ENCODE measurements at places on chromosomes 2 and 18. TPM values are rescaled to one million over a fixed set of nuclear protein-coding genes. Genes with fewer than 3 reads are reported as not detected.

- no peak for DNase-seq
Observed at GRCh38 chr2:171320208-171320621, 113.6 kb downstream of the METTL8 start.

The KCNJ13 gene
- not detected for total RNA-seq

- DNase-seq, result no peak
Observed at GRCh38 chr18:23451491-23451890, 1.6 kb upstream of the RIOK3 start.

- DNase-seq, result peak; percentile 38
Observed at GRCh38 chr2:45029215-45029614, 20.0 kb upstream of the SIX2 start.

DNA sequence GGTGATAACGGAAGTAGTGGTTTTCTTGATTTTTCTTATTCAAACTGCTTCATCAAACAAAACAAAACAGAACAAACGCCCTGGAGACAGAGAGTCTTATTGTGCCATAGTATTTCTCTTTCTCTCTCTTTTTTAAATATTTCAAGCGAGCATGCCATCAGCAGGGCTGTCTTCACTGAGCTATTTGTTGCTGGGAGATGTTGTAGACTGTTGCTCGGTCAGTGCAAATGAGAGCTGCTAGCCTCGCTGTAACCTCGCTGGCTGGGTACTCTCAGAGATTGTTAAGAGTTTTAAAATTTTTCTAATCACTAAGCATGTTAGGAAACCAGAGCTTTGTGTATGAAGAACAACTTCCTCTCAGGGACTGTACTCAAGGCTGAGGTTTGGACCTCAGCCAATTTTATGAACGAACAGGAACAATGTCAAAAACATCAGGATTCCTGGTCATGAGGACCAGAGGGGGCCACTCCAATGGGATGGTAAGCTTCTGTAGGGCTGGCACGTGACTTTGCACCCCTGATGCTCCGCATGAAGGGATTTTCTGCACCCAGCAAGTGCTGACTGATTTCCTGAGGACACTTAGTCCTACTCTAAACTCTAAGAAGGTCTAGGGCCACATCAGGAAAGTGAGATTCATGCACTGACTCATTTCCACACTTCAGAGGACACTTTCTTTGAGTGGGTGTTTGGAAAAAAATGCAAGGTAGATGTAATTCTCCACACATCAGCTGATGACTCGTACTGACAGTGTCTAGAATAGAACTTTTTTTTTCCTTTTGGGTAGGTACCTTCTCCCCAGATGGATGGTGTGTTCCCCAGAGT lies 59.8 kb upstream of the IL1R1 start:
- peak; percentile 88 for DNase-seq

DNA sequence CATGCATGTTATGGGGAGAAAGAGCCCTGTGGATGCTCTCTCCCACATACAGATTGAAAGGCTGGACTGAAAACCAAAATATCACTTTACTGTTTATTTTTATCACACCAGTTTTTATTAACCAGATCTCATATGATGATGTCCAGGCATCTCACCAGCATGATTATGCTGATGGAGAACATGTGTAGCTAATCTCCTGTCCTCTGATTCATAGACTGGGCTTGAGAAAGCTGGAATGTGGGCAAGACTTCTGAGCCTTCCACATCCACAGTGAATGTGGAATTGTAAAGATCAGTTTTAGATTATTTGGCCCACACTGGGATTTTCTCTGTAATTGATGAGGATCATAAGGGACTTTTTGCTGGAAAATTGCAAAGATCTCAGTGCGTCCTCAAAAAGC lies 137.9 kb downstream of the ICOS start:
- peak; percentile 58 for DNase-seq

DNA sequence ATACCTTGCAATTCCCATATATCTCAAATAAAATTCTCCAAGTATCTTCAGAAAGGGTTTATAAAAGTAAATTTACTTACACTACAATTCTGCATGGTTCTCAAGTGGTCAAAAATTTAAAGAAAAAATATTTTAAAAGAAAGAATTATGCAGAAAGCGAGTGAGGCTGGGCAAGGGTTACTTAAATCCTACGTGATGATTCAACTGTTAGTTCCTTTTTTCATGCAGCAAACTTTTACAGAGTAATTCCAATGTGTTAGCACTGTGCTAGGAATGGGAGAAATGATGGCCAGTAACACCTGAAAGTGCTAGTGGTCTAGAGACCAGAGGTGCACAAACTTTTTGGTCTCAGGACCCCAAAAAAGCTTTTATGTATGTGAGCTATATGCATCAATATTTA lies 133.4 kb downstream of the ATAD2B start:
- no peak for DNase-seq

DNA sequence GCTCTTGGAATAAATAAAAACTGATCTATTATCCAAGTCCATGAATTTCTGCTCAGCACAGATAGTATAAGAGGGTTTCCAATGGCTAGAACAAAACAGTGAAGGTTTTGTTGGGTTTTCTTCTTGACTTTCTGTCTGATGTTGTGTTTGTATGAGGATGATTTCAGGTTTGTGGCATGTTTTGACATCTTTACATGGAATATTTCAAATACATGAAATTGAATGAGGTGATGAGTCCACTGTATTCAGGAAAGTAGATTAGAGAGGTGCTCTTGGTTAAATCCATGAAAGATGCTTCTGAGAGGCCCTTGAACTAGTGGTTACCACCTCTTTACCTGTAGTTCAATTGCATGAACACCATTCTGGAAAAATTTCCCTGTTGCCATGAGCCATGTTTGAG lies 84.3 kb downstream of the RAPGEF4 start:
- no peak for DNase-seq

DNA sequence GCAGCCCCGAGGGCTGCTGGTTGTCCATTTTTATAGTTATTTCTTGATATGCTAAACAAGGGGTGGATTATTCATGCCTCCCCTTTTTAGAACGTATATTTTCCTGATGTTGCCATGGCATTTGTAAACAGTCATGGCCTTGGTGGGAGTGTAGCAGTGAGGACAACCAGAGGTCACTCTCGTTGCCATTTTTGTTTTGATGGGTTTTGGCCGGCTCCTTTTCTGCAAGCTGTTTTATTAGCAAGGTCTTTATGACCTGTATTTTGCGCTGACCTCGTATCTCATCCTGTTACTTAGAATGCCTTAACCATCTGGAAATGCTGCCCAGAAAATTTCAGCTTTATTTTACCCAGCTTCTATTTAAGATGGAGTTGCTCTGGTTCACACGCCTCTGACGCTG lies 825.8 kb upstream of the CDH2 start:
- DNase-seq, result no peak

GRCh38 chr2:113070606-113070975 lies 2.8 kb downstream of the IL1F10 start:
- DNase-seq, result no peak

DNA sequence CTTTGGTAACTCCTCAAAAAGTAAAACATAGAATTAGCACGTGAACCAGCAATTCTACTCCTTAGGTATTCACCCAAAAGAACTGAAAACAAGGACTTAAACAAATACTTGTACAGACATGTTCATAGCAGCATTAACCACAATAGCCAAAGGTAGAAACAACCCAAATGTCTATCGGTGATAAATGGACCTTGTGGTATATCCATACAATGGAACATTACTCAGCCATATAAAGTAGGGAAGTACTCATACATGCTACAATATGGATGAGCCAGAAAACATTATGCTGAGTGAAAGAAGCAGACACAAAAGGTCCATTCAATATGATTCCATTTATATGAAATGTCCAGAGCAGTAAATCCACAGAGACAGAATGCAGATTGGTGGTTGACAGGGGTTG lies 182.8 kb downstream of the DNER start:
- DNase-seq, result no peak

DNA sequence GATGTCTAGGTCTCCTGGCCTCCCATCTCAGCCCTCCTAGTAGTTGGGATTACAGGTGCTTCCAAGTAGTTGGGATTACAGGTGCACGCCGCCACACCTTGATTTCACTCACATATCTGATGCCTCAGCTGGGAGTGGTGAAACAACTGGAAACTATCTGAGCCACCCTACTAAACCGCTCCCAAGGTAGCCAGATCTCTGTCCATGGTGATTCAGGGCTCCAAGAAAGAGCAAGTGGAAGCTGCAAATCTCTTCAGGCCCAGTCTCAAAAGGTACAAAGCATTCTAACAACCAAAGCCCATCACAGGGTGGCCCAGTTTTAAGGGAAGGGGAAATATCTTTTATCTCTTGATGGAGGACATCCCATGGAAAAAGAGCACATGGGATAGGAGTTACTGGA lies 19.0 kb downstream of the C1GALT1C1L start:
- no peak for DNase-seq

DNA sequence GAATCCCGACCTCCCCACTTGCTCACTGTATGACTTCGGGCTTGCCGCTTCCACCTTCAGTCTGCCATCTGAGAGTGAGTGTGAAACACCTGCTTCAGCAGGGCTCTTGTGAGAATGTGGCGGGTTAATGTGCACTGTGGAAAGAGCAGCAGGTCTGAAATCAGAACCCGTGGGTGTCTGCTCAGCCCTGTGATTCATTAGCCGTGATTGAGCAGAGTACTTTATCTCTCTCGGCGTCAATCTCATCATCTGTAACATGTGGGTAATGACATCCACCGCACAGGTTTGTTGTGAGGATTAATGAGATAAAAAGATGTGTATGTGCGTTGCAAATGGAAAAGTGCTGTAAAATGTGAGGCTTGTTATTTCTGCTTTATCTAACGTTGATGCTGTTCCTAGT lies 128.6 kb downstream of the LRATD1 start:
- no peak for DNase-seq

DNA sequence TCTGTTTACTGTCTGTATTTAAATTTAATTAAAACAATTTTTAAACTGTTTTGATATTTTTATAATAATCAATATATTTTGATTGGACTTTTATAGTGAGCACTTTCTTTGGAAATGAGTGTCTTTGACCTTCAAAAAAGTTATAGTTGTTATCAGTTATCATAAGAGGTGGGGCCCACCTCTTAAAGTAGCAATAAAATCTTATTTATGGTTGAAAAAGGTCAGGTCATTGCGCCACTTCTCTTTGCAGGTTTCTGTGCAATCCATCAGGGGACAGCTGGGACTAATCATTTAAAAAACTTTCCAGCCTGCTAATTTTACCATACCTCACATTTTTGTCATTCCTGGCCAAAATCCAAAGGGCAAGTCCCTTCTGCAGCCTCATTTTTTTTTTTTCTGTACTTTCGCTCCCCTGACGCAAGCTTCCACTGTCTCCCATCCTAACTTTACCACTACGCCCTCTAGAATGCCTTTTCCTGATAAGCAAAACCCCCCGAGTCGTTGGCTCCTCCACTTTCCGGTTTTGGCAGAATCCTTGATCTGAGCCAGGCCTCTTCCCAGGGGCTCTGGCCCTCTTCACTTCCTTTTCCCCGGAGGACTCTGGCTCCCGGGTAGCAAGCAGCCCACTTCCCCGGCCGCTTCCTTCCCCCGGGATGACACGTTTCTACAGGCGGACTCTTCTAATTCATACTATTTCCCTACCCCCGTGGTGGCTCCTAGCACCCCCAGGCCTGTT lies 1.1 kb upstream of the SEH1L start:
- peak; percentile 79 for DNase-seq

DNA sequence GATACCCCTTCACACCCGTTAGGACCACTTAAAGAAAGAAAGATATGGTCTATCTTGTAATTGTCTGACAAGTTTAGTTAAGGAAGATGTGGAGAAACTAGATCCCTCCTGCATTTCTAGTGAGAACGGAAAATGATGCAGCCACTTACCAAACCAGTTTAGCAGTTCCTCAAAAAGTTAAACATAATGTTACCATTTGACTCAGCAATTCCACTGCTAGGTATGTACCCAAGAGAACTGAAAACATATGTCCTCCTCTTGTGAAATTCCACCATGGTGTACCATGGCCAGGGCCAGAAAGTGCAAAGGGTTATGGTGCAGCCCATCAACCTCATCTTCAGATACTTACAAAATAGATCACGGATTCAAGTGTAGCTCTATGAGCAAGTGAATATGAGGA lies 79.0 kb upstream of the ID2 start:
- DNase-seq, result no peak

The KCNJ3 gene
- not detected for total RNA-seq

GRCh38 chr18:70973626-70974025 lies 684.8 kb downstream of the SOCS6 start:
- DNase-seq, result no peak

DNA sequence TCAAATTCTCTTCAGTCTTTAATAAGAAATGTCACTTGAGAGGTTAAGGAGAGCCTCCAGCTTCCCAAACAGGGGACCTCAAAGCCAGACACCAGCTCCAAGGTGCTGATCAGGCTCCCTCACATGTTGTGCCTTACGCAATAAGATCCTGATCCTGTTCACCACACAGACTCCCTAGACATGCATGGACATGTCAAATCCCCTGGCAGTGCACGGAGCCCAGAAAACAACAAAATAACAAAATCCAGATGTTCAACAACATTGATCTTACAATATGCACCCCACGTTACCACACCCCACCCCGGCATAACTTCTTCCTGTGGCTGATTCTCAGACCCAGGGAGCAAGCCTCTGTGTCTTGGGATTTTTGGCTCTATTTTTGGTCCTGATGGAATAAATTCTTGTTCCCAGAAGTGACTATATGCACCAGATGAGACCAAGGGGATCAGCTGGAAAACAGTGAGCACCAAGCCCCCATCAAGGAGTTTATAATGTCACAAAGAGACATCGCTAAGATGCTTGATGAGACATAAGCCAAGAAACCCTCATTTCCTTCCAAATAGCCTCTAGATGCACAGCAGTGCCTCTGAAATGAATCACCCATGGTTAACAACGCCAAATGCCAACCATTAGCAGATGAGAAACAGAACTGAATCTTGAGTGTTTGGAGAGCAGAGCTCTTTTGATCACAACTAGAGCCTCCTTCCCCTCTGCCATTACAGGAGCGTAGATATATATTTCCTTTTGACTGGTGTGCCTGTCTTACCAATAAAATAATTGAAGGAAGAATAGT lies 198.2 kb downstream of the PRKCE start:
- peak; percentile 77 for DNase-seq

GRCh38 chr2:156338578-156338977 lies 6.1 kb upstream of the NR4A2 start:
- no peak for DNase-seq

GRCh38 chr2:195108182-195108581 lies 548.8 kb upstream of the SLC39A10 start:
- no peak for DNase-seq

The GLI2 gene
- total RNA-seq, result 3.3 TPM

The TRIM43 gene
- total RNA-seq, result not detected

DNA sequence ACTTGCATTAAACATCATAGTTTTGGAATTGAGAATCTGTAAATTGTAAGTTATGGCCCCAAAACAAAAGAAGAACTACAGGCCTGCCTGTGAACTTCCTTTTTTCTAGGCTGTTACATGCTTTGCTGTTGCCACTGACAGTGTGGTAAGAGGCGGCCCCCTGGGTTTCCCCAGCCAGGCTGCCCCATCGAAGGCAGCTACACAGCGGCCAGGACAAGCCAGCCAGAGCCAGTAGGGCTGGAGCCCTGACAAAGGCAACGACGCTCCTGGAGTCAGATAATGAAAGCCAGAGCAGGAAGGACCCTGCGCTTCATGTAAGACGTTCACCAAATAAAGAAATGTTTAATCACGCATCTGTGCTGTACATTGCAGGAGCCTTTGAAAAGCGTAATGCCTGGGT lies 55.0 kb downstream of the ANKRD44 start:
- peak; percentile 58 for DNase-seq

- no peak for DNase-seq
Observed at GRCh38 chr2:72138011-72138881, 9.4 kb downstream of the CYP26B1 start.
